Stimulated activated naive CD4-positive, alpha-beta T cell (primary cell): ENCODE measurements at places on chromosomes 4 and X.

GRCh38 chr4:15293711-15294110, 134.1 kb upstream of the C1QTNF7 start:
- DNase-seq, result no peak

- no peak for DNase-seq
Measured at GRCh38 chrX:43688586-43688985, 32.5 kb downstream of the MAOA start.

DNA sequence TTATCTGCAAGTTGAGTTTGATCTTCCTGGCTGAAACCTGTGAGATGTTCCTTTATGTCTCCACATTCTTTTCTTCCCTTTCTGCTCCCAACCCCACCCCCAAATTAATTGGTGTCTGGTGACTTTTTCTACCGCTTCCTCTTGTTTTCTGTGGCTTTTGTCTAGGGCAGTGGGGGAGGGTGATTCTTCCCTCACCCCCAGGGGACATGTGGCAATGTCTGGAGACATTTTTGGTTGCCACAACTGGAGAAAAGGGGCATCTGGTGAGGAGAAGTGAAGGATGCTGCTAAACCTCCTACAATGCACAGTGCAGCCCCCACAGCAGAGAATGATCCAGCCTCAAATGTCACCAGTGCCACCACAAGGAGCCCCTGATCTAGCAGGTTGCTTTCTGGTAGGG, 152.9 kb downstream of the NHS start:
- no peak for DNase-seq

DNA sequence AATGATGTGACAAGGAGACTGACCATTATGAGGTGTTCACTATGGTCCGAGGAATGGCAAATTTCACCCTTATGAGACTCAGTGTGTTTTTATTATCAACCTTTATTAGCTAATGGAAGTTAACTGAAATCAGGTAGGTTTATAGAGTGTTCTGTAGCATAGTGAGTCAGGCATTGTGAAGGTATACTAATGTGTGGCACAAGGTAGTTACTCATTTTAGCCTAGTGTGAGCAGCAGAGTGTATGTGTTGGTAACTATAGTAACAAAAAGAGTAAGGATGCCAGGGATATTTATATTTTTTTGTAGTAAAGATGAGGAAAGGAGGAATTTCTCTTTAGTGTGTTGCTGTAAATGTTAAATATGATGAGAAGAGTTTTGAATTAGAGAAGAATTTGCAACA, 12.0 kb downstream of the PDLIM5 start:
- DNase-seq, result no peak

GRCh38 chr4:53505947-53506346, 85.3 kb downstream of the LNX1 start:
- no peak for DNase-seq

DNA sequence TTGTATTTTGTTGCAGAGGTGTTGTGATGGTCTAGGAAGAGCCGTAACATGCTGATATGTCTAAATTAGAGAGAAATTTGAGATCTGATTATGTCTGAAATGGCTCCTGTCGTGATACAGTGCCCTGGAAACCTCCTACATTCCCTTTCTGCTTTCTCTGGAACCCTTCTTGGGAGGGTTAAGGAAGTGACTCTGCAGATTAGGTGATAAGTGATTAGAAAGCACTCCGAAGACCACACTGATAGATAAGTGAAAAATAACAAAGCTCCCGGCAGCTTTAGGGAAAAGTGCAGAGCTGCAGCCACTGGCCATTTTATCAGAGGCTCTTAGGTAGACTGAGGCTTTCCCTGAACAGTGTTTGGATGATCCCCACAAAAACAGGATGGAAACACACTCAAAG, 110.6 kb downstream of the MGST2 start:
- DNase-seq, result no peak

DNA sequence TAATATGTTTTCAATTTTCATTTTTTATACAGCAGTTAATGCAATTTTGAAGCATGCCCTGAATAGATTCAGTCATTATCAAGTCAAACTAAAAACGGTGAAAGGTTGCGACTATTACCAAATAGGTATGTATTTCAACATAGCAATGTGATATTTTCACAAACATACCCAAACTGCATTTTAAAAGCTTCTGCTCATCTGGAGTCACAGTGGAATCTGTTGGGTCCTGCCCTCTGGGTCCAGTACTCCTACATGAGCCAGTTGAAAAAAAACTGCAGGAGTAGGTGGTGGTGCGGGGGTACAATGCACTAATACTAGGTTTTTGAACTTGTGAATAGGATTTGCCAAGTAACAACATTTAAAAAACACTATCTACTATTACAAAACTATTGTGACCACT, 938 bp downstream of the GPR34 start:
- no peak for DNase-seq

- DNase-seq, result no peak
Measured at GRCh38 chr4:41323179-41323578, 66.5 kb downstream of the UCHL1 start.

DNA sequence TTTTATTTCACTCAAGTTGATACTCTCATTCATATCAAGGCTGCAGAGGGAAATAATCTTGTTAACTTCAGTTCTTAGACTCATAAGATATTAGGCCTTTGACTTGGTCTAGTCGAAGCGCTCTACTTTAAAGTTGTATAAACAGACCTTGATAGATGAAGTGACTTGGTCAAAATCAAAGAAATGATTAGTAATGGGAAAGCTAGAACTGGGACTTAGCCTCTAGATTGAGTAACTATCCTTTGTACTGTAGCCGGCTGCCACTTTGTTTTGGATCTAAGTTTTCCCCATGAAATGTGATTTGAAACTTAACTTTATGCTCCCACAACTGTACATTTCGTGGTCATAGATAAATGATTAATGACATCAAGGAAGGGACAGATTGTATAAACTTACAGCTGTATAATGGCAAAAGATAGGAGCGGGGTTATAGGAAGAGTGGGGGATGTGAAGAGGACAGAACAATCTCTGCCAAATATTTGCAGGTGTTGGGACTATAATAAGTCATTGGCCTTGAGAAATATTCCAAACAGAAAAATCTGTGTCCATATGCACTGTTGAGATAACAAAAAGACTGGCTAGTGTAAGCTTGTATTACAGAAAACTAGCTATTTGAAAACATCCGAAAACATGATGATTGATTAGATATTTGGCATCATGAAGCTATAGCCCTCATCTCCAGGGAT, 17.2 kb downstream of the MID2 start:
- DNase-seq, result no peak

GRCh38 chr4:52665592-52665991, 6.5 kb upstream of the USP46 start:
- no peak for DNase-seq

DNA sequence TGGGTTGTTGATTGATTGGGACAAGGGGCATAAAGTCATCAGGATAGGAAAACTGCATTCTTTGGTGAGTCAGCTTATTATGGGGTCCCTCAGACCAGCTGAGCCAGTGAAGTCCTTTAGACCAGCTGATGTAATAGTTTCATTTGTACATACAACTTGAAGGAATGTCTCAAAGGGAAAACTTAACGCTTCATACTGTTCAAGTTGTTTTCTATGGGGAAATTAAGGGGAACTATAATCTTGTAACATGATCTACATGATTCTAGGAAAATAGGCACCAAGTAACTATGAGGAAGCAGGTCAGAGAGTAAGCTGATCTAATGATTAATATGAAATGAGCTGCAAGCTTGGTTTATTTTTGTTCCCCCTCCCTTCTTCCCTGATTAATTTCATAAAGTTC, 175.1 kb upstream of the GRID2 start:
- no peak for DNase-seq

- DNase-seq, result no peak
Measured at GRCh38 chr4:42816880-42817400, 75.6 kb upstream of the GRXCR1 start.

DNA sequence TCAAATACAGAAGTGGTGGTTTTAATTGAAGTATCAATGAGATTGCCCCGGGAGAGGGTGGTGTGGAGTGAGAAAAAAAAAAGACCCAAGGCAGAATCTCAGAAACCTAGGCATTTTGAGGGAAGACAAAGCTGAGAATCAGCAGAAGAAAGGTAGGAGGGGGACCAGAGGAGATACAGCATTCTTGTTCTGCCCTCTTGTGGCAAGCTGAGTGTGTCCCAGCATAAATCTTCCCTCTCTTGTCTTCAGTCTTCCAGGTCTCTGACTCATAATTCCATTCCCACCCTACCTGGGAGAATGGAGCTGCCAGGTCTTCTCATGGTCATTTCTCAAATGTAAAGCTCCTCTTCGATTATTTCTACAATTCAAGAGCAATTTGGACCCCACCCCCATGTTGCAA, 32.7 kb upstream of the MAGED1 start:
- DNase-seq, result no peak

- no peak for DNase-seq
Measured at GRCh38 chr4:144202081-144202480, 61.6 kb upstream of the GYPA start.

GRCh38 chrX:29691044-29691443, 524.3 kb upstream of the MAGEB2 start:
- no peak for DNase-seq

GRCh38 chr4:88567591-88567990, 24.7 kb upstream of the HERC3 start:
- no peak for DNase-seq

- DNase-seq, result peak; percentile 21
Measured at GRCh38 chrX:65926095-65927019, 113.5 kb downstream of the VSIG4 start.

GRCh38 chrX:42837747-42838146, 59.8 kb upstream of the PPP1R2C start:
- DNase-seq, result no peak

- DNase-seq, result no peak
Measured at GRCh38 chr4:155419266-155419665, 42.5 kb upstream of the MAP9 start.

- DNase-seq, result peak; percentile 35
Measured at GRCh38 chr4:183447646-183448045, 3.2 kb downstream of the CDKN2AIP start.

- no peak for DNase-seq
Measured at GRCh38 chr4:48493452-48494100, 3.5 kb downstream of the ZAR1 start.

GRCh38 chr4:26420913-26421312, 69.4 kb downstream of the CCKAR start:
- DNase-seq, result no peak

GRCh38 chr4:151744614-151745013, 16.2 kb downstream of the GATB start:
- no peak for DNase-seq

DNA sequence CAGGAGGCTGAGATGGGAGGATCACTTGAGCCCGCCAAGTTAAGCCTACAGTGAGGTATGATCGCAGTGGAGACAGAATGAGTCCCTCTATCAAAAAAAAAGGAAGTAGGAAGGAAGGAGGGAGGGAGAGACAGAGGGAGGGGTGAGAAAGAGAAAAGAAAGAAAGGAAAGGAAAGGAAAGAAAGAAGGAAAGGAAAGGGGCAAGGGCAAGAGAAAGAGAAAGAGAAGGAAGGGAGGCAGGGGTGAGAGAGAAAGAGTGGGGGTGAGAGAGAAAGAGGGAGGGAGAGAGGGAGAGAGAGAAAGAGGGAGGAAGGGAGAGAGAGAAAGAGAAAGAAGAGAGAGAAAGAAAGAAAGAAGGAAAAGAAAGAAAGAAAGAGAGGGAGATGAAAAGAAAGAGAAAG, 13.2 kb downstream of the ELF2 start:
- DNase-seq, result no peak

DNA sequence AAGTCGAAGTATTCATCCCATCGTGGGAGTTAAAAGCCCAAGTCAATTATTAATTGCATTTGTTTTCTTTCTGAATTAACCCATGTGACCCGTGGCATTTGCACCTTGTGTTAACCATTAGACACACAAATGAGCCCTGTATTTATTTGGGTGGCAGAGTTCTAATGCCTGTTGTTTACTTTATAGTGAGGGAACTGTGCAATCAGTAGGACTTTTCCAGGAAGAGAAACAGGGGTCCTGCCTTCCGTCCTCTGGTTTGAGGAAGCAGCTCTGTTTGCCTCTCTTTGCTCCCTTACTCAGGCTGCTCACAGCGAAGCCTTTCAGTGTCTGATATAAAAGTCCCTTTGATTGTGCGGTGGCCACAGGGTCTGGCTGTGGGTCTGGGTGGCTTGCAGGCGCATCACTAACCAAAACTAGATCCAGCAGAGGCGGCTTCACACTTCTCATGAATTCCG, 263.6 kb downstream of the PTTG2 start:
- no peak for DNase-seq

DNA sequence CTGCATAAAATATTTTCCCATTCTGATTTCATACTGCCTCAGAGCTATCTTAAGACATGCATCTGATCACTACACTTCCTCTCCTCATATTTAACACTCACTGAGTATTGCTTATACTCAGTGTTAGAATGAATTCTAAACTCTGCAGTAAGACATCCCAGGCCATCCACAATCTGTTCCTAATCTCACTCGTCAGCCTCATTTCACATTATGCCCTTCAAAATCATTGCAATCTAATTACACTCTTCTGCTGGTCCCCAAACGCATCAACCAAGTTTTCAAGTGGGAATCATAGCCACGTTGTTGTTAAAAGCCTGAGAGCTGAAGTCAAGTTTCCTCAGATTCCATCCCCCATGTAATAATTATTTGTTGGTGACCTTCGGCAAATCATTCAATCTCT, 1177.9 kb downstream of the ARAP2 start:
- no peak for DNase-seq

GRCh38 chrX:1224954-1225353, 12.5 kb upstream of the CRLF2 start:
- DNase-seq, result no peak

DNA sequence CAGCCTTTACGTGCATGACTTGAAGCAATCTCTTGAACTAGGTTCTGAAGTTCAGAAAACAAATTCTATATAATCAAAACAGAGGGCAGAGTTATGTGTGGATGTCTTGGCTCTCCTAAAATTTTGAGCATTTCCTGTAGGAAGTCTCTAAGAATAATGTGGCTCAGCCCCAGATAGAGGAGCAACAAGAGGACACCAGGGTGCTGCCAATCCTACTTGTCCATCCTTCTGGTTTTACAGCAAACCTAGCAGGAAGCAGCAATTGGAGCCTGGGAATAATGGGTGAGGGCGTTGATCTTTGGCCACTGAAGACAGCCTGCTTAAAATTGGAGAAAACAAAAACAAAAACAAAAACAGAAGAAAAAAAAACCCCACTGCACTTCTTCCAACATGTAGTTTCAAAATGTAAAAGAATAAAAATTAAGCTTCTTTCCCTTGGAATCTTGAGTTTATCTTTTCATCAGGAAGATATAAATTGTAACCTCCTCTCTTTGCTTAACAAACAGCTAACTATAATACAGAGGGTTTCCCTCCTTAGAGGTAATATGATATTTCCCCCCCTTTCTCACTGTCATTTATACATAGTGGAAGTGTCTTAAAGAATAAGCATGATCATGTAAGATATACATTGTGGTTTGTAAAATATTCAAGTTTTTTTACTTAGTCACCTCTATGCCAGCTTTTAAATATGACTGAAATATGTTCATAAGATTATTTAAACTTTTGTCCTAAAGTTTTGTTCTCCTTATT, 130.6 kb downstream of the FBXO8 start:
- DNase-seq, result no peak

GRCh38 chr4:31370866-31371465, 650.8 kb downstream of the PCDH7 start:
- DNase-seq, result no peak

GRCh38 chr4:151835467-151835866, 74.7 kb upstream of the GATB start:
- no peak for DNase-seq

- no peak for DNase-seq
Measured at GRCh38 chr4:184331268-184331995, 113.8 kb upstream of the ENPP6 start.
